ENCODE measurements at places on chromosomes 12 and 14.

DNA sequence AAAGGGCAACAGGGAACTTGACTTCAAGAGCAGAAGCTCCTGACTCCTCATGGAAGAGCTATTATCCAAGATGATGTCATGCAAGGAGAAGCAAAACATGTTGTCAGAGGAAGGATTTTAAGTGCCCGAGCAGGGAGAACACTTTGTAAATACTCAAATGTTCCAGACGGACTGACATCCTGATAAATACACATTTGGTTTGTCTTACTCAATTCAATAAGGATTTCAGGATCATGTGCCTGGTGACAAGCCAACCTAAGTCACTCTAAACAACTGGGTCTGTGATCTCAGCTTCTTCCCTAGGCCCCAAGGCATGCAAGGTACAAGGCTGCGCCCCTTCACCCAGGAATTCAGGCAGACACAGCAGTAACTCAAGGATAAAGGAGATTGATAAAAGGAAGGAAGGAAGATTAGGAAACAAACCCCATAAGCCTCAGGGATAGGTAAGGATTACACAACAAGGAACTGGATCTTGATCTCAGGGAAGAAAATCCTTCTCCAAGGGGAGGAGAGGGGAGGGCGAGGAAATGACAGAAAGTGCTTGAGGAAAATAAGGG is 26.8 kb upstream of the CEBPE start:
- DNase-seq, result no peak

DNA sequence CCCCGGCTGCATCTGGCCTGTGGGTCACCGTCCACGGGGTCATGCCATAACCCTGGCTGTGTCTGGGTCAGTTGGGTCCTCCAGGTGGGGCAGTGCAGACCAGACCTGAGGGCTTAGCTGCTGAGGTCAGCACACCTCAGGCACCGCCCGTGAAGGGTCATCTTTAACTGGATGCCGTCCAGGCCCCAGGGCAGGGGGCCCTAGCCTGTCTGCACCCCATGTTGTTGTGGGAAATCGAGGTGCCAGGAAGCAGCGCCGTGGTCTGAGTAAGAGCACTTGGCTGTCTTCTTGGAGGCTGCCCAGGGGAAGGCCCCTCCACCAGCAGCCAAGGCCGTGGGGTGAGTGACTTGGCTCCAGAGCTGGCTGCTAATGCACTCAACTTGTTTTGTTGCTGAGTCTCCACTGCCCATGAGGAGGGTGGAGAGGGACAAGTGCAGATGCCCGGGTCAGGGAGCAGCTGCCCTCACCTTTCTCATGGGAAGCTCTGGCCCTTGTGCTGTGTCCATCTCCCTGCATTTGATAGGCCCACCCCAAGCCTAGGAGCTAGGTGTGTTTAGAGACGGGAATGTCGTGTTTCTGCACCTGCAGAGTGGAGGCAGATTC is 317.2 kb downstream of the TMEM121 start:
- DNase-seq, result no peak

DNA sequence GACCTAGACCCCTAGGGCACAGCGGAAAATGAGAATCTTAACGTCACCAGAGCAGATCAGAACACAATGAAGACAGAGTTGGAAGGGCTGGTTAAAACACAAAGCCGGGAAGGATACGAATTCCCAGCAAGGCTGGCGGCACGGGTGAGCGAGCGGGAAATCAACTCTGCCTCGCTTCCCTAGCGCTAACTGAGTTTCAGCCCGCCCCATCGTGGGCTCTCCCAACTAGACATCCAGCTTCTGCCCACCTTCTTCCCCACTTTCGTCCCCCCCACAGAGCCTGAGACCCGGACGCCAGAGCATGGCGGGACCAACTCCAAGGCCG is 377 bp downstream of the CCNT1 start:
- no peak for DNase-seq

DNA sequence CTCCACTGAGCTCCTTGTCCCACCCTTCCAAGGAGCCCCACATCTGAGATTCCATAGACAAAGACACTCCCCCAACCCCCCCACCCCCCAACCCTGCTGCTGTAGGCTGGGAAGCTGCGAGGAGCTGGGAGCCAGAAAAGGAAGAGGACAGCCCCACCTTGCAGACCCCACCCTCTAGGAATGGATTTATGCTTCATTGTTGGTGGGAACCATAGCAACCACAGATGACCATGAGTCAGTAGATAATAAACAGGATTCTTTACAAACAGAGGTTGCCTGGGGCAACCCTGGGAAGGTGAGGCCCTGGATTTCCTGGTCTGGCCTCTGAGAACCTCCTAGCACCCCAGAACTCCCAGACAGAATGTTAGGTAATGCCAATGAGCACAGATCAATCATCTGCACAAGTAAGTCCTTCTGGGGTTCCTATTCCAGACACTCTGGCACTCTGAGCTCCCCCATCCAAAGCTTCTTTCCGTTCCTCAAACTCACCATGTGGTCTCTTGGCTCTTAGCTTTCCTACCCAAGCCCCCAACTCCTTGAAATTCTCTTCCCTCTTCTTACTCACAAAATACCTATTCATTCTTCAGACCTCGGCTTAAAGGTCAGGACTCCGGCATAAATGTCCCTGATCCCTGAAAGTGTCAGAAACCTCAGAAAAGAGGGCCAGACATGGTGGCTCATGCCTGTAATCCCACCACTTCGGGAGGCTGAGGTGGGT is 15.2 kb upstream of the PLEKHG6 start:
- DNase-seq, result no peak

GRCh38 chr14:91380610-91381371 is 36.8 kb downstream of the CCDC88C start:
- DNase-seq, result no peak

DNA sequence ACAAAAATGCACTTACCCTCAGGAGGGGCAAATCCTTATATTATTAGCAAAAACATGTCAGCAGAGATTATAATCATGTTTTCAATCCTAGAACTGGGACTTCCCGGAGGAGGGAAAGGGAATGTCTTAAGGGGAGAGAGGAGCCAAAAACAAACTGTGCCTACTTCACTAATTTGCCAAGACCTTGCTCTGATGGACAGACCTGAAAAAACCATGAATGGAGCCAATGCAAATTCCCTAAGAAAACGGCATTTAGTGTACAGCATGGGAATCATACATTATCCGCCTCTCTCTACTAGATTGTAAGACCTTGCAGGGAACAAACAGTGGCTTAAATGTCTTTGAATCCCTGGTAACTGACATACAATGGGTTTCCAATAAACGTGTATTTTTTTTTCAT is 70.4 kb downstream of the NTN4 start:
- no peak for DNase-seq

DNA sequence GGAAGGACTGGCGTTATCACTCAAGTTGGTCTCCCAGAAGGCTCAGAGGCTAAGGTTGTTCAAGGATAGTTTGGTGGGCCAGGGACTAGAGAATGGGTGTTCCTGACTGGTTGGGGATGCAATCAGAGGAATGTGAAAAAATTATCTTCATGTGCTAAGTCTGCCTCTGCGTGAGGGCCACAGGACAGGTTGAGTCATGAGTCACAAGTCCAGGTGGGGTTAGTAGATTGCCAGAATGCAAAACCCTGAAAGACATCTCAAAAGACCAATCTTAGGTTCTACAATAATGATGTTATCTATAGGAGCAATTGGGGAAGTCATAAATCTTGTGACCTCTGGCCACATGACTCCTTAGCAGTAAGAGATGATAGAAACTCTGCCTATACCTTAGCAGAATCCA is 220.1 kb upstream of the EEA1 start:
- no peak for DNase-seq

DNA sequence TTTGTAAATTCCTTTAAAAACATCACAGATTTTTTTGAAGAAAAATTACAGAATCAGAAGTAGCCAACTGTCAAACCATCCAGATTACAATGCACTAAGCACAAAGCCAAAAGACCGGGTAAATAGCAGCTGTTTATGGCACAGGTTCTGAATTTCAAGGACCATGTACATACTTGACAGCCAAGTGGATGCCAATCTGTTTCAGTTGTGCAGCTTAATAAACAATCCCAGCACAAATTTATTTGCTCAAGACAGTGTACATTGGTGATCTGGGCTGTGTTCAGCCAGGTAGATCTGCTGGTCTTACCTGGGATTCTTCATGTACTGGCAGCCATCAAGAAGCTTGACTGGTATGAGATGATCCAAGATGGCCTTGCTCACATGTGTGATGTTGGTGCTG is 229.8 kb upstream of the FLRT2 start:
- no peak for DNase-seq

Data from right kidney (tissue), 9 donors.